EH (cell line): ENCODE measurements at places on chromosomes 6 and 20.
A peak's percentile ranks its signal among the peaks of the same experiment; 100 is the strongest.

DNA sequence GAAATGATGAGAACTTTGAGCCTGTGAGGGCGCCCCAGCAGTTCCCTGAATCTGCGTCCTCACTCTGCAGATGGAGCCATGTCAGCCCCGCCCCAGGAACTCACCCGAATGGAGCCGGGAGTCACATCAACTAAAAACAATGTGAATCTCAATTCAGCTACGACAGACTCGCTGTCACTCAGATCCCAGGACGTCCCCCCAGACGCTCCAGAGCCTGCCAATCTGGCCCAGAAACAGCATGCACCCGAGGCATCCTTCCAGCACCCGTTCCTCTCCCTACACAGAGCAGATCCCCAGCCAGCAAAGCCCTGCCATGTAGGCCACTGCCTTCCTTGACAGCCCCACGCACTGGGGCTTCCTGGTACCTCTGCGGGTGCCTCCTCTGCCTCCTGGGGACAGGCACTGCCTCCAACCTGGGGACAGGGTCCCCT lies 248.0 kb downstream of the TTLL2 start:
- no peak for DNase-seq

DNA sequence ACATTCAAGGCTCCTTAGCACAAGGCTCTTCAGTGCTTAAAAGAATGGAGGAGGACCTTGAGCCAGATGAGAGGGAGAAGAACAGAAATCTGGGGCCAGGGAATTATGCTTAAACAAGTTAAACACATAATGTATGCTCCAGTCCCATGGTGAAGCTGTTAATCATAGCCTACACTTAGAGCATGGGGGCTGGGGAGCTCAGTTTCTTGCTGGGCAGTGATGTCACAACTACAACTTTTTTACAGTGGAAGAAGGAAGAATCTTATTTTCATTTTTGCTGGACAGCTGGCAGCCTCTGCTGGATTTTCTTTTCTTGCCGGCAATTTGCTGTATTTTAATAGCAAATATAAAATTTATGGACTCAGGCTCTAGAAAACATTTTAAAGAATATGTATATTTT lies 432.5 kb downstream of the CD109 start:
- peak; percentile 23 for DNase-seq

- no peak for DNase-seq
Observed at GRCh38 chr6:168493976-168494375, 53.0 kb downstream of the SMOC2 start.

DNA sequence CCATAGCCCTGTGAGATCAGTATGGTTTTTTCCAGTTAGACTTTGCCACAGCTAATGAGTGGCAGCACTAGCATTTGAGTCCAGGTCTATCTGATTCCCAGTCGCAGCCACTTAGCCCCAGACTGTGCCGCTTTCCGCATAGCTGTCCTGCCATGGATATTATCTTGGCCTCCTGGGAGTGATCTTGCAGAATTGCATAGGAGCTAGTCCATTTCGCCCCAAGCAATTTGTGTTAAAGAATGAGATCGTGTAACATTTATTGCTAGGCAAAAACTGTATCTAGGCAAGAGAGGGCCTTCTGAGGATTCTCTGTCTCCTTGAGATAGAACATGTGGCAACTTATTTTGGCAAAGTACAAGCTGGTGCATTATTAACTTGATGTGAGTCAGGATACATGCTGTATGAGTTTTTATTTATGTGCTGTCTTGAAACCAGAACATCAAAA lies 74.2 kb downstream of the EZR start:
- no peak for DNase-seq

DNA sequence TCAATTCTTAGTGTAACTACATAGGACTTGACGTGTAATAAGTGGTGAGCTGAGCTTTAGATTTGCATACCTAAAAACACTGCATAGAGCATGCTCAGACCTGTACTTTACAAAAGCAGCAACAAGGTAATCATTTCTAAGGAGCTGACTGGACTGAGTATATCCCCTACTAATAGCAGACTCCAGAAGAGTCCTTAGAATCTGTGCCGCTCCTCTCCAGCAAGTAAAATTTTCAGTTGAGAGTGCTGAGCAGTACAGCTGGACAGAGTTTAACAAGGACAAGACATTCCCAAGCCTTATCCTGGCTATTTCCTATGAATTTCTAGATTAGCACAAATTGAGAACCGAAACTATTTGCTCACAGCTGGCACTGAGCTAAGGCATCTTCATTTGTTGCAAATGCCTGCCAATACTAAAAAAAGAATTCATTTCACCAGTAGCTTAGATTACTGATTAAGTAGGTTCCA lies 26.1 kb upstream of the KLHL31 start:
- peak; percentile 5 for DNase-seq

DNA sequence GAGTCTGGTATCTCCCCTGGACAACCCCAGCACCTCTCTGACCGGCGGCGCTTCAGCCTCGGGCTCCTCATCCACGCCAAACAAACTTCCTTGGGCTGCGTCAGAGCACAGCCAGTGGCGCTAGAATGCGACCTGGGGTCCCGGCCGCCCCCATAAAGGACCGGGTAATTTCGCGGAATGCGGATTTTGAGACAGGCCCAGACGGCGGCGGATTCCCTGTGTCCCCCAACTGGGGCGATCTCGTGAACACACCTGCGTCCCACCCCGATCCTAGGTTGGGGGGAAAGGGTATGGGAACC lies 1.6 kb downstream of the FOXP4 start:
- no peak for DNase-seq
